Adrenal gland (tissue), 19 donors: ENCODE measurements at places on chromosomes 5 and 9. TPM values are rescaled to one million over a fixed set of nuclear protein-coding genes. Genes with fewer than 3 reads are reported as not detected.
A peak's percentile ranks its signal among the peaks of the same experiment; 100 is the strongest.

- H3K36me3 ChIP-seq = no peaks in the 10 kb centered on the region
- no peaks in the 10 kb centered on the region for H3K4me1 ChIP-seq
- H3K4me3 ChIP-seq = no peak overlapping the region
- DNase-seq = no peak
- no peak overlapping the region for H3K27ac ChIP-seq
These were observed 90.0 kb upstream of the HMHB1 start for GRCh38 chr5:143721925-143722324.

GRCh38 chr9:69036799-69037198 is 1.2 kb downstream of the FXN start:
- H3K4me3 ChIP-seq = peak overlapping the region; percentile 82
- H3K36me3 ChIP-seq = no peaks in the 10 kb centered on the region
- DNase-seq = no peak
- no peaks in the 10 kb centered on the region for H3K27me3 ChIP-seq
- no peak overlapping the region for H3K27ac ChIP-seq

DNA sequence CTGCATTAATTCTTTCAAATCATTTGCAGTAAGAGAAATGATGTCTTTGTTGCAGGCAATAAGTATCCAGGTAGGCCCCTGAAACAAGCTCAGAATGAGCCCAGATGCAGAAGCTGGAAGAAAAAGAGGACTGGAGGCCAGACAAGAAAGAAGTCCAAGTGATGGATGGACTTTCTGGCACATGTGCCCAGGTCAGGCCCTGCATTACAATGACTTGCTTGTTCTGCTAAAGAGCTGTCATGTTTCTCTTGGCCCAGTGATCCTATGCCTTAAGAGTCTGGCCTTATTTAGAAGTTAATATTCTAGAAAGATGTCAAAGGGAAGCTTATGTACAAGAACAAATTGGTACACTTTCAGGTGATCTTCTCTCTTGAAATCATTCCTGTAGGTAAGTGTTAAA is 64.8 kb downstream of the DPYSL3 start:
- no peaks in the 10 kb centered on the region for H3K27me3 ChIP-seq
- H3K36me3 ChIP-seq = no peaks in the 10 kb centered on the region
- no peak overlapping the region for H3K4me3 ChIP-seq

GRCh38 chr5:150625164-150625535 is 15.3 kb upstream of the SYNPO start:
- H3K27me3 ChIP-seq = no peaks in the 10 kb centered on the region
- H3K4me1 ChIP-seq = peaks cover 62% of the 10 kb centered on the region
- peak overlapping the region; percentile 96 for H3K4me3 ChIP-seq
- no peaks in the 10 kb centered on the region for H3K36me3 ChIP-seq

DNA sequence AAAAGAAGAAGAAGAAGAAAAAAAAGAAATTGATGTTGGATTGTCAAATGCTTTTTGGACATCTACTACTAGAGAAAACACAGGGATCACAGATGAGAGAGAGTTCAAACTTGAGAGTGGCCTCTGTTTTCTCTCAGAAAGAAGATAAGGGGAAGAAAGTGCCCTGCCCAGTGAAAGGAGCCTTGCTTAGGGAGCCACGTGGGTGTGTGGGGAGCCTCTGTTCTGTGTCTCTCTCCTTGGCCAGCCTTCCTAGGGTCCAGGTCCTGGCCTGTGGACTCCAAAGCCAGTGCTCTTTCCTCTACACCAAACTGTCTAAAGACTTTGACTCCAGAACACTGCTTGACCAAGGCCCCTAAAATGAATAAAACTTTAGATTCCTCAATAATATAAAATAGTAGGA is 22.0 kb upstream of the COL15A1 start:
- H3K4me3 ChIP-seq = no peak overlapping the region
- H3K36me3 ChIP-seq = no peaks in the 10 kb centered on the region

DNA sequence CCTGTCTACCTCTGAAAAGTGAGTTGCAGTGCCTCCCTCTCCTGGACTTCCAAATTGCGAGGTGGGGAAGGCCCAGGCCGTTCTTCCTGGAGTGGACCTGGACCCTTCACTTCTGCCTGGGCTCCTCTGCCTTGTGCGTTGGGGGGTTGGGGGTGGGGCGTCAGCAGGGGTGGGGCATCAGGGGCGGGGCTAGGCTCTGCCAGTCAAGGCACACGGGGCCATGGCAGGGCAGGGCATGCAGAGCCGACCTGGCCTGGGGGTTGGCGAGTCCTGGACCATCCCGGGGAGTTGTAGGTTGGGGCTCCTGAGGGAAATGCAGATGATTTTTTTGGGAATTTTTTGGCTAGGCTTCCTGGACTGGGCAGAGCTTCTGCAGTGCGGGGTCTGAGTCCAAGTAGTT is 87.1 kb downstream of the EHMT1 start:
- no peak overlapping the region for H3K4me3 ChIP-seq
- no peak for DNase-seq
- no peak overlapping the region for H3K27ac ChIP-seq
- H3K36me3 ChIP-seq = no peaks in the 10 kb centered on the region
- H3K27me3 ChIP-seq = no peaks in the 10 kb centered on the region

DNA sequence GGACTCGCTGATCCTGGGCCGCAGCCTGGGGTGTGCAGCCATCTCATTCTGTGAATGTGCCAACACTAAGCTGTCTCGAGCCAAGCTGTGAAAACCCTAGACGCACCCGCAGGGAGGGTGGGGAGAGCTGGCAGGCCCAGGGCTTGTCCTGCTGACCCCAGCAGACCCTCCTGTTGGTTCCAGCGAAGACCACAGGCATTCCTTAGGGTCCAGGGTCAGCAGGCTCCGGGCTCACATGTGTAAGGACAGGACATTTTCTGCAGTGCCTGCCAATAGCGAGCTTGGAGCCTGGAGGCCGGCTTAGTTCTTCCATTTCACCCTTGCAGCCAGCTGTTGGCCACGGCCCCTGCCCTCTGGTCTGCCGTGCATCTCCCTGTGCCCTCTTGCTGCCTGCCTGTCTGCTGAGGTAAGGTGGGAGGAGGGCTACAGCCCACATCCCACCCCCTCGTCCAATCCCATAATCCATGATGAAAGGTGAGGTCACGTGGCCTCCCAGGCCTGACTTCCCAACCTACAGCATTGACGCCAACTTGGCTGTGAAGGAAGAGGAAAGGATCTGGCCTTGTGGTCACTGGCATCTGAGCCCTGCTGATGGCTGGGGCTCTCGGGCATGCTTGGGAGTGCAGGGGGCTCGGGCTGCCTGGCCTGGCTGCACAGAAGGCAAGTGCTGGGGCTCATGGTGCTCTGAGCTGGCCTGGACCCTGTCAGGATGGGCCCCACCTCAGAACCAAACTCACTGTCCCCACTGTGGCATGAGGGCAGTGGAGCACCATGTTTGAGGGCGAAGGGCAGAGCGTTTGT is 19.9 kb downstream of the PTGES2 start:
- peaks cover 17% of the 10 kb centered on the region for H3K4me1 ChIP-seq
- no peaks in the 10 kb centered on the region for H3K27me3 ChIP-seq
- H3K4me3 ChIP-seq = no peak overlapping the region
- no peak overlapping the region for H3K27ac ChIP-seq
- DNase-seq = no peak

DNA sequence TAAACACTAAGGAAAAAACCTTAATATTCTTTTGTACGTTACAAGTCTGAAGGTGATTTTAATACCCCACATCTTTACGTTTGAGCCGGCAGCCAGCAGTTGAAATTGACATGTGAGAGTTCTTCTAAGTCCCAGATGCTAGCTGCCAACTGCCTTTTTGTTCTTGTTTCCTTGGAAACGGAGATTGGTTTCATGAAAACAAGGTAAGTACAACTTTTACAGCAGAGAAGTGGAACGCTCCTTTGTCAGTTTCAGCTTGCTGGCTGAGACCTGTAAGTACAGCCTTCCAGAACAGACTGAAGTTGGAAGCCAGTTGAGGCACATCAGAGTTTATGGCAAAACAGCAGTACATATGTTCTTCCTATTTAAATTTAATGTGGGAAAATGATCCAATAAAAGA is 1018.4 kb upstream of the ARRDC3 start:
- no peak overlapping the region for H3K27ac ChIP-seq
- no peaks in the 10 kb centered on the region for H3K36me3 ChIP-seq
- H3K4me3 ChIP-seq = no peak overlapping the region
- H3K4me1 ChIP-seq = no peaks in the 10 kb centered on the region
- DNase-seq = no peak

GRCh38 chr9:112050544-112051475 is 124.3 kb downstream of the SUSD1 start:
- no peaks in the 10 kb centered on the region for H3K36me3 ChIP-seq
- peaks cover 10% of the 10 kb centered on the region for H3K4me1 ChIP-seq
- no peak for DNase-seq
- no peaks in the 10 kb centered on the region for H3K27me3 ChIP-seq
- peak overlapping the region; percentile 56 for H3K27ac ChIP-seq

GRCh38 chr5:121967187-121967586 is 5.4 kb downstream of the SRFBP1 start:
- no peak for DNase-seq
- H3K4me1 ChIP-seq = peaks cover 34% of the 10 kb centered on the region
- no peaks in the 10 kb centered on the region for H3K27me3 ChIP-seq
- H3K27ac ChIP-seq = no peak overlapping the region
- H3K36me3 ChIP-seq = no peaks in the 10 kb centered on the region
- no peak overlapping the region for H3K4me3 ChIP-seq

DNA sequence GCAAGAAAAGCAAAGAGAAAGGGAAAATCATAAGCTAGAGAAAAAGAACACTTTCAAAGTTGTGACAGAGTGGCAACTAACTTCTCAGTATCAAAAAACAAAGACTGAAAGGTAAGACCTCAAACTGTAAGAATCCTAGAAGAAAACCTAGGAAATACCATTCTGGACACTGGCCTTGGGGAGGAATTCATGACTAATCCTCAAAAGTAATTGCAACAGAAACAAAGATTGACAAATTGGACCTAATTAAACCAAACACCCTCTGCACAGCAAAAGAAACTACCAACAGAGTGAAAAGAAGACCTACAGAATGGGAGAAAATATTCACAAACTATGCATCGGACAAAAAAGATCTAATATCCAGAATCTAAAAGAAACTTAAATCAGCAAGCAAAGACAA is 79.1 kb downstream of the FEM1C start:
- H3K27ac ChIP-seq = no peak overlapping the region
- no peak for DNase-seq
- H3K4me3 ChIP-seq = no peak overlapping the region
- no peaks in the 10 kb centered on the region for H3K27me3 ChIP-seq
- no peaks in the 10 kb centered on the region for H3K36me3 ChIP-seq
- H3K4me1 ChIP-seq = no peaks in the 10 kb centered on the region

GRCh38 chr9:87336407-87336806 is 161.3 kb upstream of the DAPK1 start:
- H3K4me1 ChIP-seq = peaks cover 7% of the 10 kb centered on the region
- no peak for DNase-seq

DNA sequence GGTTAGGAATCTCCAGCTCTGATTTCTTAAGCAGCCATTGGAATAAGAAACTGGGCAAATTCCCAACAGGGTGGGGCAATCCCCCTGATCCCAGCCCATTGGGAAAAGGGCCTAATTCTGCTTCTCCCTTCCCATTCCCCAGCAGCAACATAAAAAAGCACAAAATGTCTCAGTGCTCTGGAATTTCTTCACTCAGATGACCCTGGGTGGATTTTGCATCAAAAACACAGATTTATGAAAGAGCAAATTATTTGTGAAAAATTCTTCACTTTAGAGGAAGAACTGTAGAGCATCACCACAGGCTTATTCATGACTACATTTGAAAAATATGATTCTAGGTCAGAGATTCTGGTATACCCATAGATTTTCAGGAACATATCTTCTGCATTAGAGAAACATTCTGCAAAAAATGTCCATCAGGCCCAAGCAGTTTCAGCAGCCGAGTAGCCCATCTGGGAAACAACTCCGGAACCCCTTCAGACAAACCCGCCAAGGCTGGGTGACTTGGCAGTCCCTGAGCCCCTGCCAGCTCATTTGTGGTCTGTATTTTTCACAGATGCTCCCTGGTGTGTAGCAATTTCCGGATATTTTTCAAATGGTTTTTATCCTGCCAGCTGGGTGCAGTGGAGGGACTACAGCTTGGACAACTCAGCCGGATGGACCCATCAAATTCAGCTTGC is 102.1 kb upstream of the RANBP3L start:
- no peak overlapping the region for H3K27ac ChIP-seq
- no peaks in the 10 kb centered on the region for H3K4me1 ChIP-seq
- no peaks in the 10 kb centered on the region for H3K27me3 ChIP-seq

GRCh38 chr5:129400395-129400983 is 59.6 kb upstream of the ADAMTS19 start:
- DNase-seq = no peak
- H3K36me3 ChIP-seq = no peaks in the 10 kb centered on the region
- no peaks in the 10 kb centered on the region for H3K27me3 ChIP-seq
- H3K27ac ChIP-seq = no peak overlapping the region

DNA sequence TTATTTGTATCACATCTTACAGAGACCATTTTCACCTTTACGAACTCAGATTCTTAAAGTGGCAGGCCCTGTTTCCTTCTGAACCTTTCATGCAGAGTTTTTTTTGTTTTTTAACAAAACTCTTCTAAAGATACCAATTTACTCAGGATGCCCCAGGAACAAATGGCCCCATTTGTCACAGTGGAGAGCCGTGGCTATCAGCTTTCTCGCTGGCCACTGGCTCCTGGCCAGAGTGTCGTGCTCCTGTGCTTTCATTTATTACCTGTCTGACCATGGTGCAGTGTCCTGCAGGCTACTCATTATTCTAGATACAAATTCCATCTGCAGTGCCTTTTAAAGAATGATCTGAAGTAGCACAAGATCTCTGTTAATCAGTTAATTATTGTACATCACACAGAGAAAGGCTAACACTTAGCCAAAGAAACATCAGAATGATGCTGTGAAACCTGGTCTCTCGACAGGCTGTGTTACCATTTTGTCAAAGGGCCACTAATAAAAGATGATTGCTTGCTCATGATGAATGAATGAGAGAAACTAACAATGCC is 27.8 kb downstream of the ADRA1B start:
- H3K27me3 ChIP-seq = no peaks in the 10 kb centered on the region
- H3K4me3 ChIP-seq = no peak overlapping the region
- H3K27ac ChIP-seq = no peak overlapping the region
- H3K4me1 ChIP-seq = no peaks in the 10 kb centered on the region

- H3K4me1 ChIP-seq = no peaks in the 10 kb centered on the region
- no peaks in the 10 kb centered on the region for H3K27me3 ChIP-seq
- H3K4me3 ChIP-seq = no peak overlapping the region
- no peak overlapping the region for H3K27ac ChIP-seq
- DNase-seq = no peak
These were observed 453.1 kb upstream of the RGMB start for GRCh38 chr5:98320343-98320742.

GRCh38 chr9:11039006-11039405 is 426.2 kb upstream of the PTPRD start:
- no peaks in the 10 kb centered on the region for H3K4me1 ChIP-seq
- no peak for DNase-seq
- H3K27ac ChIP-seq = no peak overlapping the region

Gene SH3GL2
- total RNA-seq = 0.28 TPM

Gene ST8SIA4
- 5.0 TPM for total RNA-seq

Gene FAM151B
- total RNA-seq = 5.7 TPM

Gene OBP2B
- total RNA-seq = 0.11 TPM

Gene TMEM171
- not detected for total RNA-seq

Gene ADGRD2
- total RNA-seq = not detected

Gene EGFLAM
- total RNA-seq = 22.3 TPM

Gene MAP1B
- 72.0 TPM for total RNA-seq

Gene CSF2
- total RNA-seq = 0.31 TPM

Gene PCDHB10
- 1.8 TPM for total RNA-seq

Gene HSPB3
- not detected for total RNA-seq

Gene IL4
- not detected for total RNA-seq

Gene ANKRD34B
- total RNA-seq = not detected

Gene C9
- not detected for total RNA-seq

Gene C5orf34
- total RNA-seq = 0.34 TPM

Gene CCL27
- total RNA-seq = 0.65 TPM

Gene IL9
- not detected for total RNA-seq
